ENCODE measurements at places on chromosomes 4 and X. TPM values are rescaled to one million over a fixed set of nuclear protein-coding genes. Genes with fewer than 3 reads are reported as not detected.

KCTD8 gene
- 0.35 TPM for total RNA-seq

CACNA1F gene
- not detected for total RNA-seq

SPIN2A gene
- total RNA-seq = not detected

GPAT3 gene
- total RNA-seq = 4.0 TPM

S100G gene
- total RNA-seq = not detected

NXF2 gene
- total RNA-seq = not detected

APOOL gene
- 9.3 TPM for total RNA-seq

PF4V1 gene
- total RNA-seq = not detected

DGAT2L6 gene
- not detected for total RNA-seq

CXCL6 gene
- 2.2 TPM for total RNA-seq

CRMP1 gene
- total RNA-seq = 23.8 TPM

TKTL1 gene
- total RNA-seq = not detected

ANKRD17 gene
- total RNA-seq = 62.5 TPM

GALNTL6 gene
- 0.35 TPM for total RNA-seq

PPBP gene
- not detected for total RNA-seq

ZMAT1 gene
- total RNA-seq = 1.6 TPM

XKRX gene
- total RNA-seq = 0.23 TPM

HSFX2 gene
- total RNA-seq = 0.35 TPM

PARM1 gene
- 0.06 TPM for total RNA-seq

XAGE5 gene
- not detected for total RNA-seq

All from glomerular endothelial cell (primary cell).